ENCODE measurements at places on chromosomes 1 and 21.

DNA sequence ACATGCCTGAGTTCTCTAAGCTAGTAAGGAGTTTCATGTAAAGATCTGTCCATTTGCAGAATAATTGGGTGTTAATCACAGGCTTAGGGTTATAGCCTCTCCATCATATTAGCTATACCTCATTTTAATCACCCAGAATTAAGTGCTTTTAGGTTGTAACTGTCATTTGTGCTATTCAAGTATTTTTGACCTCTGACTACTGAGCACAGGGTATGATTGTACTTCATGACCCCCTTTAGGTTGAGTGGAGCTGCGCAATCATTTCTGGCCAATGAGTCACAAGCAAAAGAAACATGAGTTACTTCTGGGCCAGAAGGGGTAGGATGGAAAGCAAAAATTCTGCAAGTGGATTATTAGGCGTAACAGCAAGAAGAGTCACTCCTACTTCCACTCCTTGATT lies 8.4 kb upstream of the SNX7 start:
- no peak for DNase-seq

DNA sequence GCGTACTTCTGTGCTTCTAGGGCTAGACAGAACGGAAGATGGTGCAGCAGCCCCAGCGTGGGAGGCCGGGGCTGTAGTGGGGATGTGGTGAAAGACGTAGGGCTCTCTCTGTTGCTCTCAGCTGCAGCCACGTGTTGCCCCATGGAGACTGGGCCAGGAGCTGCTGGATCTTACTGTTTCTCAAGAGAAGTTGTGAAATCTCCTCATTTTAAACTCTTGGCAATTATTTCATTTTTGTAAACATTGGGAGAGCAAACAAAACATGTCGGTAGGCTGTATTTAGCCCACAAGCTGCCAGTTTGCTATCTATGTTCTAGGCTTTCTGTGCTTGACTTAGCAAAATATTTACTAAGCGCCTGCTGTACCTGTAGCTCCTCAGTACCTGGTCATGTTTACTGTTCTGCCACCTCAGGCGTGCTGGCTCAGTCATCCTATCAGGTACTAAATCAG lies 15.9 kb upstream of the ELOA start:
- no peak for DNase-seq

- DNase-seq = no peak
These were observed 14.3 kb upstream of the CD34 start for GRCh38 chr1:207925210-207925609.

DNA sequence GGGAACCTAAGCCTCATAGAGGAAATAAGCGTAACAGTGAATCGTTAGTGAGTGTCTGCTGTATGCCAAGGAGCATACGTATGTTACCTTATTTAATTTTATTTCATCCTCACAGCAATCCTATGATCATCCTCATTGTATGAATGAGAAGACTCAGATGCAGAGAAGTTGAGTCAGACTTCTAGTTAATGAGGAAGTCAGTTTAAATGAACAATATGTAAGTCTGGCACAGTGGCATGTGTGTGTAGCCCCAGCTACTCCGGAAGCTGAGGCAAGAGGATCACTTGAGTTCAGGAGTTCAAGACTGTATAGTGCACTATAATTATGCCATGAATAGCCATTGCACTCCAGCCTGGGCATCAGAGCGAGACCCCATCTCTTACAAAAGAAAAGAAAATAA lies 148.0 kb downstream of the ZZZ3 start:
- DNase-seq = no peak

DNA sequence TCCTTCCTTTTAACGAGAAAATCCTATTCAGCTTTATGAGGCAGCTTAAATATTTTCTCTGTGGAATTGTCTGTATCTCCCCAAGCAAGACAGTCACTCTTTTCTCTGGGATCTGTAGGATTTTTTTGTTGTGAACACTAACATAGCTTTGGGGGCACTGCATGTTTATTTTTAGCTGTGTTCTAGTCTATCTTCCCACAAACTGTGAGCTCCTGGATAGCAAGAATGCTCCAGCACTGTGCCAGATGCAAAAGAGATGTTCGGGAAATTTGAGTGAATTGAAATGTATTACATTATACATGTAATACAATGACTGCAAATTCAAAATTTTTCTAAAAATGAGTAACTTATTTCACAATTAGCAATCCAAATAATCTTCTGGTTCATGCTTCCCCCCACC lies 282.2 kb downstream of the PLPP3 start:
- DNase-seq = no peak

DNA sequence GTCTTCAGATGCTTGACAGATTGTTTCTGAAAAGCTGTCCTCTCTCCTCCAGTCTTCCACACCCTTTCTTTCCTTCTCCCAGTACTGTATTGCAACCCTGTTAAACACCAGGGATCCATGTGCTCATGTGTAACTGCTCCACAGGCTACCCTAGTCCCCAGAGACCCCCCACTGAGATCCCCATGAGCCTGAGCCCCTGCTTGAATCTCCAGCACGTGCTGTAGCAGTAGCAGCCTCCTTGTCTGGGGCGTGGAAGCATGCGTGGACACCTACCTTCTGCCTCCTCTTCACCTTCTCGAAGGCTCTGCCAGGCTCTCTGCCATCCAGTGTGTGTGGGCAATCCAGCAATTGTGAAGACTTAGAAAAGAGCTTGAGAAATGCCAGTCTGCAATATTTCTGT lies 25.2 kb downstream of the GPR137B start:
- DNase-seq = no peak

DNA sequence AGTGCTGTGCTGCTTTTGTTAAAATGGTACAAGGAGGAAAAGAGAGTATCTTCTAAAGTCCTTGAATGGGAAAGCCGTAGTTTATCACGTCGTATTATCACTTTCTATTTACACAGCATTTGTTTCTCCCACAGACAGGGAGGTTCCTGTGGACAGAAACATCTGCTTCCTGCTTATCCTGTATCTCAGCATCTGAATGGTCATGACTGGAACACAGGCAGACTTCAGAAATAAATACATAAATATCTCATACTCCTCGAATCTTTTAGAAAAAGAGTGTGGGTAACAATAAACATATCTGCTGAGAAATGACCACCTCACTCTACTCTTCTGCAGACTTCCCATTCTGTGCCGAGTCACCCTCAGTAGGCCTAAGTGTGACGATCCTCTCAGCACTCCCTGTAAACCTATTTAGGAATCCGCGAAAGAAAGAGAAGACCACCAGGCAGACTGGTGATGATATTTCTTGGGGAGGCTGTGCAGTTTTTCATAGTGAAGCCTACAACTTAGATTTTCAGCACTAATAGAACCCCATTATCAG lies 393.5 kb downstream of the SMYD3 start:
- no peak for DNase-seq
